Fibroblast of skin of right biceps (primary cell): ENCODE measurements at places on chromosomes 7 and 10.

- DNase-seq: no peak
These were observed 404.6 kb downstream of the RPS24 start for GRCh38 chr10:78437998-78438906.

GRCh38 chr10:26448706-26449435 lies 10.7 kb downstream of the APBB1IP start:
- DNase-seq: no peak

GRCh38 chr7:110336423-110336822 lies 754.5 kb upstream of the LRRN3 start:
- DNase-seq: no peak

- DNase-seq: no peak
These were observed 345.1 kb downstream of the GLRX3 start for GRCh38 chr10:130481076-130481930.

- no peak for DNase-seq
These were observed 130.9 kb downstream of the CHN2 start for GRCh38 chr7:29325476-29325875.

DNA sequence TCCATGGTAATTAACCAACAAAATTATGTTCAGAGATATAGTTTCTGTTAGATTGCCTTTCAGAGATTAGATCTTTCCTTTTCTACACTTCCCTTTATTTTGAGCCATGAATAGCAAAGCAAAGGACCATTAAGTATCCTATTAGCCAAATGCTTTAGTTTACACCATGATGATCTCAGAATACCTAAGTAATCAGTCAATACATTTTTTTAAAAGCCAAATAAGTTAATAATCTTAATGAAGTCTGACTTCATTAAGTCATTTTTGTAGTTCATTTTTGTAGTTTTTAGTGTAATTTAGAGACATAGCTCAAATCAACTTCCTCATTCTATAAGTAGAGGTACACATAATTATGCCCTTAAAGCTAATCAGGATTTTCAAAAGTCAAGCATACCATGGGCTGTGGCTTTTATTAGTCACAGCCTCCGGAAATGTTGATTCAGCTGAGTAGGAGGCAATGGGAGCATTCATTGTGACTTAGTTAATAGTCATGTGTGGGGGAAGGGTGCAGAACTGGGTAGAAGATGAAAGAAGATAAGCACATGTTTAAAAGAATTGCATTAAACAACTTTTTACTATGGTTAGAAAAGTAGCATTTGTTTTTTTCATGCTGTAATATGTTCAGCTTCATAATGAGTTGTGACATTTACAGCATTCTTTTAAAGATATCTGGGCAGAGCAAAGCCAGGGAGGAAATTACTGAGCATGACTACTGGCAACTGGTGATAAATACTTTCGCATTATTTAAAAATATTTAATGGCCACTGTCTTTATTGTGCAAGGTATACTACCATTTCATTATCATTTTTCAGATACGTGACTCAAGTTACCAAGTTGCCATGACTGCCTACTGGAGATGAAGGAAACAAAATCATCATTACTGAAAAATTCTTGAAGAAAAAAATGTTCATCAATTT lies 57.3 kb upstream of the CCDC71L start:
- peak; percentile 100 for DNase-seq

- DNase-seq: no peak
These were observed 122.9 kb downstream of the SAMD9 start for GRCh38 chr7:92994901-92995300.

- DNase-seq: no peak
These were observed 8.7 kb downstream of the GAD2 start for GRCh38 chr10:26225322-26225721.

GRCh38 chr7:128827248-128827958 lies 2.8 kb upstream of the FLNC start:
- DNase-seq: peak; percentile 90

DNA sequence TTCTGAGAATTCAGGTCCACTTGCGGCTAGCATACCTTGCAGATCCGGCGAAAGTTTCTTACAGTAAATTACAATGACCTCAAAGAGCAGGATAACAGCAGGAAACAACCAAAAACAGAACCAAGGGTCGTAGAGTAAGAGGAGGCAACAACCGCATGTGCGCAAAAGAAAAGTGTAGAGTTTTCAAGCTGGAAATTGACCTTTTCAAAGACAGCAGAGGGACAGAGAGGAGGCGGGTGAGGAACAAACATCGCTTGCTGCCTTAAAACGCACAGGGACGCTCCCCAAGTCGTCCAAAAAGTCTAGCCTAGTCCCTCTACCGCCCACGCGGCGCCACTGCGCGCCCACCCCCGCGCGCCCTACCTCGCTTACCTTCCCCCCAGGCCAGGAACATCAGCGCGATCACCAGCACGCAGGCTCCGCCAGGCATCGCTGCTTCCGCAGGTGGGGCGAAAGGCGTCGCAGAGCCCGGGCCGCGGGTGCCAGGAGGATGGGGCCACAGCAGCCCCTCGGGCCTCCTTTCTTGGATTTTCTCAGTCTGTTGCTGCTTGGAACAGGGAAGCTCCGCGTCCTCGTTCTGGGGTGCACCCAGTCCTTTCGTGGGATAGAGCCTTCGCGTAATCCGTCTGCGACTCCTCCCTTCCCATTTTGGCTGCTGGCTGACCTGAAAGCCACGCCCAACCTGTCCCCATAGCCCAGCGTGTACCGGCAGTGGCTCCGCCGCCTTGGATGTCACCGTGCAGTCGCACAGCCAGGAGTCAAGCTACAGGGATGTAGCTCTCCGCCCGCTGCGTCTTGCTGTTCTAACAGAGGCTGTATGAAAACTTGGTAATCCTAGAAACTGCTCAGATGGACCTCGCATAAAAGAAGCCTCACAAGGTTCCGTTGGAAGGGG lies at the start of gene VWDE:
Gene VWDE, minus strand, starts transcription at position 579 of the 895 bp plus-strand sequence. Its CDS starts 149 bp downstream, at position 430.
- peak; percentile 9 for DNase-seq

GRCh38 chr7:74582447-74583039 lies 75.0 kb upstream of the GTF2I start:
- no peak for DNase-seq

- peak; percentile 74 for DNase-seq
These were observed 43.5 kb downstream of the CDCA7L start for GRCh38 chr7:21902240-21902639.

DNA sequence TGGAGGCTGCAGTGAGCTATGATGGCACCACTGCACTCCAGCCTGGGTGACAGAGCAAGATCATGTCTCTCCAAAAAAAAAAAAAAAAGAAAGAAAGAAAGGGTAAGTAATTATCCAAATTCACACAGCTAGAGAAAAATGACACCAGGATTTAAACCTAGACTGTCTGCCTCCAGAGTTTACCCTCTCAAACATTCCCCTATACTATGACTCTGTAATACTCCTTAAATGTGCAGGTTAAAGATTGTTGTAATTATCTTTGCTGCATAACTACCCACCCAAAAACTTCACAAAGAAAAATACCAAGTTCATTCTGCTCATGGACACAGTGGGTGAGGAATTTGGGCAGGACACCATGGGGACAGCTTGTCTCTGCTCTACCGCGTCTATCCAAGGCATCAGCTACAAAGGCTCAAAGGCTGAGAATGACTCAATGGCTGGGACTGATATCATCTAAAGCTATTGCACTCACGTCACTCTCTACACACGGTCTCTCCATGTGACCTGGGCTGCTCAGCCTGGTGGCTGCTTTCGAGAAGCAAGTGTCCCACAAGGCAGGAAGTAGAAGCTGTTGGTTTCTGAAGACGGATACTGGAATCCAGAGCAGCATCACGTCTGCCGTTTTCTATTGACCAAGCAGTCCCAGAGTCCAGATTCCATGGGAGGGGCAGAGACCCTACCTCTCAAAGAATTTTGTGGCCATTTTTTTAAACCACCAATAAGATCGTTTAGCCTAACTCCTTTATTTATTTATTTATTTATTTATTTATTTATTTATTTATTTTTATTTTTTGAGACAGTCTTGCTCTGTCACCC lies 185.7 kb upstream of the AUTS2 start:
- DNase-seq: peak; percentile 89

GRCh38 chr7:76187272-76187671 lies 14.4 kb upstream of the SRRM3 start:
- DNase-seq: no peak

- no peak for DNase-seq
These were observed 110.6 kb downstream of the OAT start for GRCh38 chr10:124308056-124308645.

GRCh38 chr10:68871731-68872342 lies 29.3 kb upstream of the DDX50 start:
- DNase-seq: peak; percentile 87

DNA sequence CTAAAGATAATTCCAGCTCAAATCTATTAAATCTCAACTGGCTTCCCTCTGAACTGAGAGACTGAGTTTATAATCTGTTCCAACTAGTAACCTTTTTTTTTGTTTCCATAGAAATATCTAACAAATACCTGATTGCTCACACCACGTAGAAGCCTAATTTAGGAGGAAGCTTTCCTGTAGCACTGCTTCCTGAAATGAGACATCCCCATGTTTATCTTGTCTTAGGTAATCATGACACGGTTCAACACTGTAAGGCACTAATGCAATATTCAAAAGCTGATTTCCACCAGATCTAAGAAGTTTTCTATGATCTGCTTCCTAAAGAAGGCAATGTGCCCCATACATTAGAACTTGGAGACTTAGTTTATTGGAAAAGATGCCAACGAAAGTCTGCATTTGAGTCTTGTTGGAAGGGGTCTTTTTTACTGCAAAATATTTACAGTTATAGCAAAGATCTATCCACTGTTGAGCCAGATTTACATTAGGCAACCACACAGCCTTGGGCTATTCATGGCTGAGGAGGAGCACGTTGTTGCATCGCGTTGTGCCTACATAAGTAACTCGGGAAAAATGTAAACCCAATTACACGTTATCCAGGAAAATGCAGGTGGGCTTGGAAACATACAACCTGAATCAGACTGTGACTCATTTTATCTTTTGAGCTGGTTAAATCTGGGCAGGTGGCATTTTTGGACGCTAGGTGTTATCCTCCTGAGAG lies 66.3 kb downstream of the VIPR2 start:
- no peak for DNase-seq

DNA sequence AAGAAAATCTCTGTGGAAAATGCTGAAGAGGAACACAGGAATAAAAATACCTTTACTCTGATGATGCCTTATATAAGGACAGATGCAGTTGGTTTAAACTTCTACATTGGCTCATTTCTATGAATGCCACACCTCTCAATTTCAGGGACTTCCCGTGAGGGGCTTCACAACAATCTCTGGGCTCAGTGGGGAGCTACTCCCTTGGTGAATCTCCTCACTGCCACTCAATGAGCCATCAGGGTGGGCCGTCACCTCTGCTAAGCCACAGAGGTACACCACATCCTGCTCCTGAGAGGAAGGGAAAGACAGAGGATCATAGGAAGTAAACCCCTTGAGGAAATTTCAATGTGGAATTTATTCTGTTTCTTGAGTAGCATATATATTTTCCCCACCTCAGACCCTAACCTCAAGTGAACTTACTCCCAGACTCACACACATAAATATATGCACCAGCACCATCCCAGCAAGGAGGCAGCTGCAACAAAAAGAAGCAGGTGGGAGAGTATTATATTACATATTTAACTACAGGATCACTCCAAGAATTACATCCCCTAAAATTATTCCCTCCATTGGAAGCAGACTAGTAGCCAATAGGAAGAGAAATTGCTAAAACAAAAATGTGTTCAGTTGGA lies 63.3 kb upstream of the PRSS1 start:
- no peak for DNase-seq

DNA sequence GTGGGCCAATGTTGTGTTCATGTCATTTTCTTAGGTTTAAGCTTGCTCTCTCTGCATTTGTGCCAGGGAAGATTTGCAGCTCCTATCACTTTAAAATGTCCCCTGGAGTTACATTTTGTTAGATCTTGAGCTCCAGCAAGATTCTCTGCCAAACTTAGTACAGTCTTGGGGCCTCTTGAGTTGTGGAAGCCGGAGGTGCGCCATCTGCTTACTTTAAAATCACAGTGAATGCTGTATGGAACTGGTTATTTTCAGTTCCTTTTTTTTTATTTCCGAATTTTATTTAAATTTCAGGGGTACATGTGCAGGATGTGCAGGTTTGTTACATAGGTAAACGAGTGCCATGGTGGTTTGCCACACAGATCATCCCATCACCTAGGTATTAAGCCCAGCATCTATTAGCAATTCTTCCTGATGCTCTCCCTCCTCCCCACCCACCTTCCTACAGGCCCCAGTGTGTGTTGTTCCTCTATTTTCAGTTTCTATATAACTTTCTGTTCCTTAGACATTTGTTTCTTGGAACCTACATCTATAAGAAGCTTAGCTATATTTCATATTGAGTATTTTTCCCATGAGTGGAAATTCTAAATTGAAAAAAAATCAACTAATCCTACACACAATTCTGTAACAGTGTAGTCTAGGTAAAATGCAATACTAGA lies 114.4 kb upstream of the CREB5 start:
- no peak for DNase-seq

DNA sequence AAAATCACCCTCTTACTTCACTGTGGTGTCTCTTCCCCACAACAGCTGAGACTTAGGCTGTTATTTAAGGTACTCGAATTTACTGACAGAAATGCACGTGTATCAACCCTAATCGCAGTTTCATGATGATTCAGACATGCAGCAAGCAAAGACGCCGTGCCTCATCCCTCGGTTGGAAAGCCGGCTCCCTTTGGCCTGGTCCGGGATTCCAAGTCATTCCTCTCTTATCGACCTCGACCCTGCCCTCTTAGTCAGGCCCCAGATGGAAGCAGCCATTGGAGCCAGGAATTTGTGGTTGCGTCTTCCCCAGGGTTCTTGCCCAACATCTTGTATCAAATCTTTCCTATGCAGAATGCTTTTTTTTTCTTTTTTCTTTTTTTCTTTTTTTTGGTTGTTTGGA lies 229.5 kb downstream of the GATA3 start:
- DNase-seq: no peak

DNA sequence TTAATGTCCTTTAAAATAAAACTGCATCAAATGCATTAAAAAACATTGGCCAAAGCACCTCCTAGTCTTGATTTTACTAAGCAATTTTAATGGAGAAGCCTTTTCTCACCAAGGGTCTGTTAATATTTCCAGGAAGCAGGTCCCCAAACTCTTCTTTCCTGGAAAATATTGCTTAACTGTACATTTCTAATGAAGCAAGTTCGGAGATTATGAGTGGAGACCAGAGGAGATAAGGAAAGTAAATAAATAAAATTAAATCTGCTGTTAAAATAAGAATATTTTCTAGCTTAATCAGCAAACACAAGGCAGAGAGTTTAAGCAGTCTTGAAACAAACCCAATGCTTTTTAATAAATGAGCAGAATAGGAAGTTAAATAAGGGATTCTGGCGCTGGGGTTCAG lies 322.4 kb downstream of the PTEN start:
- DNase-seq: no peak

DNA sequence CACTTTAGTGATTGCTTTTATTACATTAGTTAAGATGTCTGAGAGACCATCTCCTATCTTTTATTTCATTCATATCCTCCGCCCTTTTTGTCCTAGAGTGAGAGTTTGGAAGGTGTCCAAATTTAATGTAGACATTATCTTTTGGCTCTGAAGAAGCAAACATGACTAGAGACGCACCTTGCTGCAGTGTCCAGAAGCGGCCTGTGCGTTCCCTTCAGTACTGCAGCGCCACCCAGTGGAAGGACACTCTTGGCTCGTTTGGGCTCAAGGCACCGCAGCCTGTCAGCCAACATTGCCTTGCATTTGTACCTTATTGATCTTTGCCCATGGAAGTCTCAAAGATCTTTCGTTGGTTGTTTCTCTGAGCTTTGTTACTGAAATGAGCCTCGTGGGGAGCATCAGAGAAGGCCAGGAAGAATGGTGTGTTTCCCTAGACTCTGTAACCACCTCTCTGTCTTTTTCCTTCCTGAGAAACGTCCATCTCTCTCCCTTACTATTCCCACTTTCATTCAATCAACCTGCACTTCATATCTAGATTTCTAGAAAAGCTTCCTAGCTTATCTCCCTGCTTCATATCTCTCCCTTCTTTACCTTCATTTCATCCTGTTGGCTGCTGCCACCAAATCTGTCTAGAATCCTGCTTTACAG lies 10.4 kb upstream of the CLCN1 start:
- DNase-seq: peak; percentile 34
